ENCODE measurements at places on chromosomes 5 and 9.
A peak's percentile ranks its signal among the peaks of the same experiment; 100 is the strongest.

- peak; percentile 17 for DNase-seq
These were observed 6.7 kb upstream of the PHF2 start for GRCh38 chr9:93569621-93570174.

DNA sequence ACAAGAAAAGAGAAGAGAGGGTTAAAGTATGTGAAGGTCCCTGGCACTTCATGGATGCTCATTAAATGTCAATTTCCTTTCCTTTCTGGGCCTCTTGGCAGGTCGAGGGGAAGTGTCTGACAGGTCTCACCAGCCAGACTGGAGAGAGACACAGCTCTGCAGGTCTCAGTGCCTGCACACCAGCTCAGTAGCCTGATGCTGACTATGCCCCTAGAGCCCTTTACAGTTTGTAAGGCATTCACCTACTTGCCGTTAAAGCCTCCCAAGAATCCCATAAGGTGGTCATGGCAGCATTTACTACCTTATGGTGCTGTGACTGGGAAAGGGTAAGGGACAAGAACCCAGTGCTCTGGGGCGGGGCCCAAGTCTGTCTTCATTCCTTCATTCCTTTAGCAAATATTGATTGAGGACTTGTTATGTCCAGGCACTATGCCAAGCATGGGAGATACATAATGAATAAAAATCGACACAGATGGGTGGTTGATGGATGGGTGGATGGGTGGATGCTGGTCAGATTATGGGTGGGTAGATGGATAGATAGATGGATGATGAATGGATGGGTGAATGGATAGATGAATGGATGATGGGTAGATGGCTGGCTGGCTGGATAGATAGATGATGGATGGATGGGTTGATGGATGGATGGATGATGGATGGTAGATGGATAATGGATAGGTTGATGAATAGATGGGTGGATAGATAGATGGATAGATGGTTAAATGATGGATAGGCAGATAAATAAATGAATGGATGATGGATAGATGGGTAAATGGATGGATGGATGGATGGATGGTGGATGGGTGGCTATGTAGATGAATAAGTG lies 21.3 kb upstream of the KIF12 start:
- no peak for DNase-seq

DNA sequence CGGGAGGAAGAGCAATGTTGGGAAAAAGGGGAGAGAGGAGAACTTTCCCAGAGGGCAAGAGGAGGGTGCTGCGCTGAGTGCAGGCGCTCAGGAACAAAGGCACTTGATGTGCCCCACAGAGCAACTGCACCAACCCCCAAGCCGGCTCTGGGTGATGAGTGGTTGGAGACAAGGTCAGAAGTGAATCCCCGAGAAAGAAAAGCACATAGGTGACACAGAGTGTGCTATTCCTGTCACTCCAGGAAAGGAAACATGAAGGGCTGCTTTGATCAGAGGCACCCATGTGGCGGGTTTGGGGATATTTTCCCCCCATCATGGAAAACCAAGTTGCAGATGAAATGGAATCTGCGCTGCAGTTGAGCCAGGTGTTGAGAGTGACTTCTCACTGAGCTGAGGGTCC lies 20.7 kb upstream of the SLC25A48 start:
- DNase-seq = no peak

GRCh38 chr5:26009742-26010141 lies 1028.6 kb downstream of the CDH9 start:
- no peak for DNase-seq

Measured in inflammatory macrophage (primary cell).